ENCODE measurements at places on chromosomes 6 and 20.

GRCh38 chr20:9032758-9033157, 36.1 kb upstream of the PLCB4 start:
- no peak for DNase-seq

GRCh38 chr6:29916741-29917140, 25.6 kb upstream of the HLA-A start:
- DNase-seq, result no peak

GRCh38 chr6:10316373-10316721, 98.5 kb downstream of the TFAP2A start:
- DNase-seq, result peak; percentile 68

DNA sequence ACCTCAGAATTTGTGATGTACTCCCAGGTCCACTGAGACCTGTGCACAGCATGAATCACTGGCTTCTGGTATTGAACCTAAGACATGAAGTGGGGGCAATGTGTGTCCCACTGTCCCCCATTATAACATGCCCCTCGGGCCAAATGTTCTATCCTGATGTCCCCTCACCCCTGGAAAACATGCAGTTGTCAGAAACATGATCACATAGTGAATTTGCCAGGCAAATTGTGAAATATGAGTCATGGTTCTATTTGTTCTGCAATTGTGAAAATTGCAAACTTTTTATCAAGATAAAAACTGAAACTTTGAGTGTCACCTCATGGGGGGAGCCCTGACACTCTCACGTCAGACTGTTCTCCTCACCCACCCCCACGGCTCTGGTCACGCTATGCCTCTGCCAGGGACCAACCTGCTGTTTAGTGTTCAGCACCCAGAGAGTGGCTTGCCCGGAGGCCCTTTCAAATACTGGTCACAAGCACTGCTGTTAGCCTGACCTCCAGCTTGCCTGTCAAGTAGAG, 305.3 kb downstream of the CLIC5 start:
- no peak for DNase-seq

- DNase-seq, result no peak
These were observed 113.5 kb upstream of the BEND6 start for GRCh38 chr6:56841381-56841749.

DNA sequence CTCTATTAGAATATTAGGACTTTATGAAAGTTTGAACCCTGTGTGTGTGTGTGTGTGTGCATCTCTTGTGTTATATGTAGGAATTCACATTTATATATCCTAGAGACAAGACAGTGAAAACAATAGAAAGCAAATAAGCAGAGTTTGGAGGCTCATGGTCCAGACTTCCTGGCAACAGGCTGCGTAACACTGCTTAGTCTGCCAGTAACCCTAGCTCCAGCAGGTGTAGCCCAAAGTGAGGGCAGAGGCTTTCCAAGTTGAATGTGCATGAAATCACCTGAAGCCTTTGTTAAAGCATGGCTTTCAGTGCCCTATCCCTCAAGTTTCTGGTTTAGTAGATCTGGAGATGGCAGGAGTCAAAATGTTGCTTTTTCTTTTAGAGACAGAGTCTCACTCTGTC, 569.9 kb downstream of the KIF16B start:
- DNase-seq, result no peak

GRCh38 chr6:69801225-69801624, 4.4 kb upstream of the LMBRD1 start:
- no peak for DNase-seq

- DNase-seq, result peak; percentile 50
These were observed 10.8 kb upstream of the TAAR1 start for GRCh38 chr6:132669690-132670291.

- no peak for DNase-seq
These were observed 224.9 kb upstream of the OPRM1 start for GRCh38 chr6:153814136-153814535.

GRCh38 chr6:52994839-52995088, 320 bp downstream of the GSTA4 start:
- DNase-seq, result no peak

- peak; percentile 46 for DNase-seq
These were observed 65.7 kb downstream of the SCP2D1 start for GRCh38 chr20:18879262-18879661.

DNA sequence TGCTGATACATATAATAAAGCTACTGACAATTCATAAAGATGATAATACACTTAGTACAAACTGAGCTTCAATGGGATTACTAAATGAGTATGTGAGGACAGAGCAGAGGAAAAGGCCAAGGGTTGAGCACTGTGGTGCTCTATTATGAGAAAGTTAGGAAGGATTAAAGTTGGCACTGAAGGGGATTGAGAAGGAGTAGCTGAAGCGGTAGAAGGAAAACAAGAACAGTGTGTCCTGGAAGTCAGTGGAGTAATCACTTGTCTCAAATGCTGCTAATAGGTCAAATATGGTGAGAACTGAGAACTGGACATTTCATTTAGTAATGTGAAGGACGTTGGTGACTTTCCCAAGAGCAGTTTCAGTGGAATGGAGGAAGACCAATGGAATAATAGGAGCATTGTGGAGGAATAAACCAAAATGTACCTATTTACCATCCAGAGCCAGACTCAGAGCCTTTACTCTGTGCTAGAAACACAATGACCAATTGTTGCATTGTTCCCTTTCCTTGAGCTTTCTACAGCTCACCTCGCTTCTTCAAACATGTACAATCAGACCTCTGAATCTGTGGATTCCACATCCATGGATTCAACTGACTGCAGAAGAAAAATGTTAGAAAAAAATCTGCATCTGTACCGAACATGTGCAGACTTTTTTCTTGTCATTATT, 255.9 kb downstream of the LAMA2 start:
- no peak for DNase-seq

DNA sequence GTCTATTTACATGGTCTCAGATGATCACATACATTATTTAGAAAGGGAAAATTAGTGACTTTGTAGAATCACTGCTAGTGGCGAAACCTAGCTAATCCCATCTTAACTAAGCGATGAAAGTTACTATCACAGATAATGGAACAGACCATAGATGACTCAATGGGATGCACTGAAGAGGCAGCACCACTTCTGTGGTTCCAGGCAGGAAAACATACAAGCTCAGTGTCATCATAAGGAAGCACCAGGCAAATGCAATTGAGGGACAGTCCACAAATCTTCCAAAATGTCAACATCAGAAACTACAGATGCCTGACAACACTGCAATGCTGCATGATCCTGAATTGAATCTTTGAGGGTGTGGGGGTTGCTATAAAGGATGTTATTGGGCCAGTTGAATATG, 15.9 kb upstream of the SNAI1 start:
- DNase-seq, result no peak

GRCh38 chr6:50815436-50816114, 3.1 kb upstream of the TFAP2B start:
- no peak for DNase-seq

- no peak for DNase-seq
These were observed 690.9 kb upstream of the CHD6 start for GRCh38 chr20:42309050-42309449.

DNA sequence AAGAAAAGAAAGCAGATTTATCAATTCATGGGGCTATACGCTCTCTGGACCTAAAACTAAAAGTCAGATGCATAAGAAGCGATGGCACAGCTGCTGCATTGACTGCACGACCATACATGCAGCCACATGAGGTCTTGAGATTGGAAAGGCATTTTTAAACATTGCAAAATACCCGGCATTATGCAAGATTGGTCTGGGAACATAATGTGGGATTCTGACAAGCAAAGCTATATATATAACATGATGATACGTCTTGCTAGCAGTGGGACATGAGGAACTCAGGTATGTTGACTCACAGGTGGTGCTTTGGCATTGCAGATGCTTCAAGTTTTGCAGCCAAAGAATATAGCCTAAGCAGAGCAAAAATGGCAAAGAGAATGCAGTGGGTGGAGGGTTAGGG, 55.1 kb downstream of the SAMD3 start:
- no peak for DNase-seq

- DNase-seq, result no peak
These were observed 83.4 kb downstream of the ELOVL4 start for GRCh38 chr6:79864001-79864400.

DNA sequence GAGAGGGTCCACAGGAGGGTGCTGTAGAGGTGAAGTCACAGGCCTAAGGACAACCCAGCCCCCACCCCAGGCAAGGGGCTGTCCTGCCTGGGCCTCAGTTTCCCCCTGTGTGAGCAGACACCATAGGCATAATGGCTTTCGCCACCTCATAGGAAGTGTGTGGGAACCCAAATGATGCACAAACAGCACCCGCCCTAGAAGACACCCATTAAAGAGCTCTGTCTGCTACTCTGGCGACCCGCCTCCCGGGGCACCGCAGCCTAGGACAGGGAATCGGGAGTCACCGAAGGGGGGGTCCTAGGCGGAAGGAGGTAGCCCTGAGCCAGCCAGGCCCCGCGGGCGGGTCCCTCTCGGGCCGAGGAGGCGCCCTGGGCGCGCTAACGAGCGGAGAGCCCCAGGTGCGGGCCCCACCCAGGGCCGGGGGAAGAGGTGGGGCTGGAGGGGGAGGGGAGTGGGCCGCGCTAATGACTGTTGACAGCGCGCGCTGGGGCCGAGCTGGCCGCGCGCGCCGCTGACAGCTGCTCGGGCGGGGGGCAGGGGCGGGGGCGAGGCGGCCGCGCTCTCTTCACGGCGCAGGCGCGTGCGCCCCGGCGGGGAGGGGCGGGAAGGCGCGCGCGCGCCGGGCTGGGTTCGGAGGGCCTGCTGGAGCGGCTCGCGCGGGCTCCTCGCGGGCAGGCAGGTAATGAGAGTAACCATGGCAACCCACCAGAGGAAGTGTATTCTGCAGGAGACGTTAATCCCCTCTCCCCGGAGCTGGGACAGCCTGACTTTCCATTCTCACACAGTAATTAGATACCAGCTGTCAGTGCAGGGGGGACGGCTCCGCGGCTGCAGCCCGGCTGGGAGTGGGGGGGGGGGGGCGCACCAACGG, 48.9 kb downstream of the NOL4L start:
- DNase-seq, result peak; percentile 96

DNA sequence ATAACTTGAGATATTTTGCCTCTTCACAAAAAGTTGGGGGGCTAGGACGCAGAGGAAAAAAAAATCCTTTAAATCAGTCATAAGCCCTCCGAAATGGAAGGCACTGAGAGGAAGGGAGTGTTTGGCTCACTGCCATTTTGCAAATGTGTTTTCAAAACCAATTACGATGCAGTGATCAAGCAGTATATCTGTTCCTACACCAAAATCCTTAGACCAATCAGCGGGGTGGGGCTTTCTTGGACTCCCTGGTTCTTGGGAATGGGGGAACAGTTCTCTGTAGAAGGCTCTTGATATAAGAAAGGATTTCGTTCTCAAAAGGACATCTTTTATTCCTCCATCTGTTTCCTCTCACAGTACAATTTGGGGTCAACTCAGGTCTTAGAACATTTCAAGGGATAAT, 478.6 kb upstream of the JARID2 start:
- no peak for DNase-seq

DNA sequence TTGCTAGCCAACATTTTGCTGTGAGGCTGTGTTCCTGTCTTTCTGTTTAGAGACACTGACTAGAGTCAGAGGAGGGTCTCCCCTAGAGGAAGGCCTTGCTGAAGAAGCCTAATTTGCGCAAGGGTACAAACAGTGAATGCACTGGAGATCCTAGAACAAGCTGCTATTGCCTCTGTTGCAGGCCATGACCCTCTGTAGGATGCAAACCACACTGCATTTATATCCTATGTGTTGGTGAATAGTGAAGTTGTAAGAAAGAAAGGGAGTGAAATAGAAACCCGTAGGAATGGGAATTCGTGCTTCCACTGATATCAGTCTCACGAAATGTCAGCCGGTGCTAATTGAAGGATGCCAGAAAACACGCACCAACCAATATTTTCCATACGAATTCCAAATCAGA, 88.2 kb downstream of the GJA1 start:
- DNase-seq, result no peak

DNA sequence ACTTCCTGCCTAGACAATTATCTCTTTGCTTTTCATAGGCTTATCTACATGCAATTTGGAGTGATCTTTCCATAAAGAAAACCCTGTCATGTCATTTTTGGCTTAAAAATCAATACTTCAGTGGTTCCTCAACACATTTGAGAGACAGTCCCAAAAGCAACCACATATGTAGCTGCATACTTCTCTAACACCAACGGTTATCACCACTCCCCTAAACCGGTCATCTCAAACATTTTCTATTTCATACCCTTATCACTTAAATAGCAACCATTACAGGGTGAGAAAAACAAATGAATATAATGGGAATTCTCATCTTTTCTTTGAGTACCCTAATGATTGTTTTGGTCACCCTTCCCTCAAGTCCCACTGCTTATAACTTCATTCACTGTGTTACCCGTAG, 5.1 kb downstream of the GLO1 start:
- no peak for DNase-seq

DNA sequence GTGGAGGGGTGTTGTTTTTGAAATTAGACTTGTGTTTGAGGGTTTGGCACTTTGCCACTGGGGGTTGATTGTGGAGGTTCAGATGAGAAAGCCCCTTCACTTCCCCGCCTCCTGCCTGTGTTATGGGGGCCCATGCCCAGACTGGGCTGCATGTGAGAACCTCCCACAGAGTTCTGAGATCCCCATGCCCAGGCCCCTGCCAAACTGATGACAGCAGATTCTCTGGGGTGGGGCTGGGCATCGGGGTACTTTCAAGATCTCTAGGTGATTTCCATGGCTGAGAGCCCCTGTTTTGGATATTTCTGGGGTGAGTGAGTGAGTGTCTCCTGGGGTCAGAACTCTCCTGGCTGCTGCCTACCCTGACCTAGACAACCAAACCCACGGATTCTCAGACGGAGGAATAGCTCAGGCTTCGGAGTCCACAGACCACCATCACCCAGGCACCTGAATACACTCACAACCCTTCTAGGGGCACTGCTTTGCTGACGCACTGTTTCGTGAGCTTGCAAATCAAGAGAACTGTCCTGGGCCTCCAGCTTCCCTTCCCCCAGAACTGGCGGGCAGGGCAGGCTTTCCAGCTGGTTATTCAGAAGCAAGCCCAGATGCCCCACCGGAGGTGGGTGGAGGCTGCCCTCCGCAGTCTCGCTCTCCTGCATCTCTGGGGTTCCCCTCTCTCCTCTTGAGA, 6.3 kb downstream of the BCAS1 start:
- DNase-seq, result no peak

DNA sequence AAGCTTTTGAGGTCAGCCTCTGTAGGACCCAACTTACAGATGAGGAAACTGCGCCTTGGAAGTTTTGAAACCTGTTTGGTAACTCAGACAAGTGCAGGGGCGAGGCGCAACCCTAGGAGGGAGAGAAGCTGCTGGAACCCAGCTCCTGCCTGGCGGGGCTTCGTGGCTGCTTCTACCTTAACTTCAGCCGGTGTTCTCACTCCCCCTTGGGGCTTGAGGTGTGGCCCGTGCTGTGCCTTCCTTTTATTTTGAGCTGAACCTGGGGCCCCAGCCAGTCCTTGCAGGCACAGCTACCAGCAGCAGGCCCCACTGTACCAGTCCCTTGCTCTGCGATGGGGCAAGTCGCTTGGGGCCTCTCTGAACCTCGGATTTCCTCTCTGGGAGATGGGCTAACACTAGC, 12.0 kb downstream of the RBM38 start:
- DNase-seq, result no peak

GRCh38 chr6:149138089-149138488, 179.4 kb upstream of the TAB2 start:
- no peak for DNase-seq

GRCh38 chr6:74991573-74992332, 214.1 kb downstream of the COL12A1 start:
- no peak for DNase-seq

GRCh38 chr6:39422238-39422637, 99.7 kb upstream of the KCNK16 start:
- DNase-seq, result no peak

- no peak for DNase-seq
These were observed 13.6 kb downstream of the KCNK5 start for GRCh38 chr6:39215640-39216158.

Measured in SW480 (cell line).